Caki2 (cell line): ENCODE measurements at places on chromosomes 2 and 18. TPM values are rescaled to one million over a fixed set of nuclear protein-coding genes. Genes with fewer than 3 reads are reported as not detected.

DNA sequence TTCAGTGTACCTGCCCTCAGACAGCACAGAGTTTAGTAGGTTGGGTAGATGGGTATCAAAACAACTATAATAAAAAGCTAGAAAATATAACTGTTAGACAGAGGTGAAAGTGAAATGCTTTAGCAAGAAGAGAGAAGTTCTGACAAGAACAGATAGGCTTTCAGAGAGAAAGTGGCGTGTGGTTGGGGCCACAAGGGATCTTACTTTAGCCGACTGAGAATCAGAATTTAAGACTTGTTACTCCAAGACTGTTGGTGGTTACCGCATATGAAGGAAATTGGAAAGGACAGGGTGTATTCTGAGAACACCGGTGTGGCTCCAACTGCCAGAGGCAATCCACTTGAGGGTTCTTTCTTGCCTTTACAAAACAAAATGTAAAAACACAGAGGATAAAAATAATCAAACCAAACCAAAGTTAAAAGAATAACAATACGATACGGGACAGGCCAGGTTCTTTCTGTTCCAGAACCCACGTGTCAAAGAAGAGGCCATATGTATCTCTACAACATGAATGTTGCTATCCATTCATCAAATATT is 44.4 kb upstream of the AGPS start:
- no peak for DNase-seq

GRCh38 chr18:58525517-58525916 is 103.4 kb downstream of the ALPK2 start:
- peak; percentile 30 for DNase-seq

RGPD4 gene
- total RNA-seq, result not detected in 2 replicates

IL18RAP gene
- not detected in 2 replicates for total RNA-seq

DNA sequence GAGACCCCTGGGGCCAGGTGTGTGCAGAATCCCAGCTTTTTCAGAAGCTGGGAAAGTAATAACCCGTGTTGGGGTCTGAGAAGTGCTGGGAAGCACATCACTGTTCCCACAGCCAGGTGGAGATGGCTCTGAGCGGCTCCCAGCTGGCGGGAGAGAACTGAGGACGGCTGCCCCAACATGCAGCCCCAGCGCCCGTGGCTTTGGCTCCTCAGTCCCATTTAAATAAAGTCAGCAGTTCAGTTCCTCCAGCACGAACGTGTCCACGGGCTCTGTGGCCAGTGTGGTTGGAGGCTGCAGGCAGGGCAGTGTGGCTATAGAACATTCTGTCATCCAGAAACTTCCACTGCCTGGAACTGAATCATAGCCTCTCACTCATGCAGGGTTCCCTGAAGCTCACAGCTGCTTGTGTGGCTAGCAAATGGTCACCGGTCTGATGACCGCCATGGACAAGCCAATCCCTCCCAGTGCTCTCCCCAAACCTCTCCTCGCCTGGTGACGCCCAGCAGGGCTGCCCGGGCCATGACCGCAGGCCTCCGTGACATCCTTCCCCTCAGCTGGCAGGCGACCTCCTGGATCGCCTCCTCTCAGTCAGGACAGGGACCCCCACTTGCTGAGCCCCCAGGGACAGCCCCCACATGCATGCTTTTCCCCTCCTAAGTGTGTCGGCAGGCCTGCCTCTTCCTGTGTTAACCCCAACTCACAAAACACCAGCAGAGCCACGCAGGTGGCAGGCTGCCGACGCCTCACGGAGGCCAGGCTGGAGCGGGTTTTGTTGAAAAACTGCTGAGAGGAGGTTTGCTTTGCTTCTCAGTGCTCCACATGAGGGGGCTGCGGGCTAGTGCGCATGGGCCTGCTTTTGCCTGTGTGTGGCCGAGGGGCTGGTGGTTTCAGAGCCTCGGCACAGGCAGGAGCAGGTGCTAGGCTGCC is 1.3 kb downstream of the RTP5 start:
- DNase-seq, result no peak

- no peak for DNase-seq
Observed at GRCh38 chr18:12579775-12580174, 78.1 kb downstream of the SPIRE1 start.

DNA sequence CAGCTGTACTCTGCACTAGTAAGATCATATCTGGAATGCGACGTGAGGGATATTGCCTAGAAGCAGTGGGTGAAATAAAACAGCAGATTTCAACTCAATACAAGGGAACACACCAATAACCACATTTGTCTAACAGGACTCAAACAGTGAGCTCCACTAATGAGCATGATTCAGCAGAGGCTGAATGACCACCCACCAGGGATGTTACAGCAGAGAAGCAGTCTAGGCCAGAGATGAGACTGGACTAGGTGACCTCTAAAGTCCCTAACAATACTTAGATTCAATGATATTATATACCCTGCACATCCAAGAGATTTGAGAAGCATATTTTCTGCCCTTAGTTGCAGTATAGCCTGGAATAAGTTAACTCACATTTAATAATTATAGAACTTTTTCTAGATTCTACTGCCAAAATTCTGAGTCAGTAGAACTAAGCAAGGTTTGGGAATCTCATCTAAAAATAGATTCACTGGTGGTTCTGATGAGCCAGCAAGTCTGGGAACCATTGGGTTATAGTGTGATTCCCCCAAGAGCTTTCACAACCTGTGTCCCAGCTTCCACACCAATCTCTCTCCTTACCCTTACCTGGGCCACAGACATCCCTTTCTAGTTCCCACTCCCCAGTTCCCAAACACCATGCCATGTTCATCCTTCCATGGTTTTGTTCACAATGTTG is 6.3 kb downstream of the THOC1 start:
- DNase-seq, result no peak

DNA sequence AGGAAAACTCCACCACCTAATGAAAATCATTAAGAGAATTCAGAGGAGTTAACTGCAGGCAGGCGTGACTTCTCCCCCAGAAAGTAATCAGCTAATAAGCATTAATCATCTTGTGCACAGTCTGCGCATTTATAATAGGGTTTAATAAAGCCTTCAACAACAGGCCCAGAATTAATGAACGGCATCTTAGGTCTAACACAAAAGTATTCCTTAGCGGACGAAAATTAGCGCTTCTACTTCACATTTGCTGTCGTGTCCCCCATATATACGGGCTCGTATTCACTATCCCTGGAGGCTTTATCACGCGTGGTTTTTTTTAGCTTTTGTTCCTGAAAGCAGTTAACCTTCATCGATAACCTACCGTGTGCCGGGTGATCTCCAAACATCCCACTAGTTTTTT is 1.8 kb downstream of the ATP8B1 start:
- DNase-seq, result no peak

GRCh38 chr2:96839293-96839874 is 4.4 kb downstream of the ANKRD23 start:
- no peak for DNase-seq

CYB5A gene
- 25.3 and 37.5 TPM in 2 replicates for total RNA-seq

- DNase-seq, result no peak
Observed at GRCh38 chr2:128689971-128690370, 371.3 kb upstream of the HS6ST1 start.
